Stimulated activated CD4-positive, alpha-beta T cell treated with anti-CD3 and anti-CD28 coated beads, Interleukin-15, amount 100 ng/mL, for 1 hour (primary cell): ENCODE measurements at places on chromosomes 16 and 17.

GRCh38 chr17:51142597-51142996 is 10.8 kb upstream of the NME1 start:
- DNase-seq, result no peak

GRCh38 chr17:56231252-56231651 is 78.0 kb downstream of the ANKFN1 start:
- no peak for DNase-seq

- no peak for DNase-seq
Observed at GRCh38 chr16:65268331-65268730, 146.5 kb upstream of the CDH11 start.

GRCh38 chr16:47475786-47476185 is 14.7 kb downstream of the PHKB start:
- no peak for DNase-seq

GRCh38 chr17:68398691-68399637 is 58.3 kb downstream of the WIPI1 start:
- DNase-seq, result no peak
